ENCODE measurements at places on chromosomes 2 and 18.

- no peak for DNase-seq
Measured at GRCh38 chr2:84700006-84700405, 180.9 kb downstream of the TRABD2A start.

DNA sequence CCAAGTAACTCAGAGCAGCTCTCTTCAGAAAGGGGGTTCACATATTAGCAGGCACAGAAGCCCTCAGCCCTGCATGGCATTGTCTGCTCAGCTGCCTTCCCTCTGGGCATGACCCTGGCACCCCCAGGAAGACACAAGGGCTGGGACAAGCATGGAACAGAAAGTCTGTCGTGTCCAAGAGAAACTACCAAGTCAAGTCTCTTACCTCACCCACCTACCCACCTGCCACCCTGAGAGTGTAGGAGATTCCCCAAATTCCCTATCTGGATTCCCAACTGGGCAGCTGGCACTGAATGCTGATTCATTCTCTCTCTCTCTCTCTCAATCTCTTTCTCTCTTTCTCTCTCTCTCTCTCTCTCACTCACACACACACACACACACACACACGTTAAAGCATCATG, 21.6 kb downstream of the SMAD7 start:
- DNase-seq: no peak

DNA sequence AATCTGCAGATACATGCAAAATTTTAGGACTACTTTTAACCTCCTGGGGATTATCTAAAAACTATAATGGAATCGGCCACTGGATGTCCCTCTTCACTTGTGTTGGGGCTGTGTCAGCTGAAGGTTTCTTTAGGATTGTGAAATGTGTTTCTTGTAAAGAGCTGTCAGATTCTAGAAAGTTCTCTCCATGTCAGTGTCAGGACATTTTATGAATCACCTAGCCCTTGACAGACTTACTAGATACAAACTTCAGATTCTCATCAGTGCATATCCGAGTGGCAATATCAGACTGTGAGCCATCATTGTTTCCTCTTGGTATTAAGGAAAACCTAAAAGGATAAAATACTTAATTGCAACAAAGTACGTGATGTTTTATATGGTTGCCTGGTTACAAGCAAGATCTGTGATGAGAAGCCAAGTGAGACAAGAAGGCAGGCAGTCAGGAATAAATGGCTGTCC, 107.3 kb downstream of the CPS1 start:
- no peak for DNase-seq

- no peak for DNase-seq
Measured at GRCh38 chr2:24105816-24106215, 17.3 kb downstream of the PFN4 start.

DNA sequence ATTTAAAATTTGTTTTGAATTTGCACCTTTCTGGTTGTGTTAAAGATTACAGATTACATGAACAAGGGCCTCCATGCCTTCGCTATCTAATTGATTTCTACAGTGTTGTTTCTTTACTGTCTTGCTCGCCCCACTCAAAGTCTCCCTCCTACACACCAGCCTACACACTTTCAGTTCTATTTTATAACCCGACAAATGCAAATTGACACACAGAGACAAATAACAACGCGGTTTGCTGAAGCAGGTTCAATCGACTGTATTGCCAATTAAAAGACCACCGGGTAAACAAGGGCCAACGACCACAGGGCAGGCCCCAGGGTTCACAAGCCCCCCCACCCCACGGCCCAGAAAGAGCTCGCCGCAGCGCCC, 869 bp downstream of the STARD7 start:
- peak; percentile 48 for DNase-seq

DNA sequence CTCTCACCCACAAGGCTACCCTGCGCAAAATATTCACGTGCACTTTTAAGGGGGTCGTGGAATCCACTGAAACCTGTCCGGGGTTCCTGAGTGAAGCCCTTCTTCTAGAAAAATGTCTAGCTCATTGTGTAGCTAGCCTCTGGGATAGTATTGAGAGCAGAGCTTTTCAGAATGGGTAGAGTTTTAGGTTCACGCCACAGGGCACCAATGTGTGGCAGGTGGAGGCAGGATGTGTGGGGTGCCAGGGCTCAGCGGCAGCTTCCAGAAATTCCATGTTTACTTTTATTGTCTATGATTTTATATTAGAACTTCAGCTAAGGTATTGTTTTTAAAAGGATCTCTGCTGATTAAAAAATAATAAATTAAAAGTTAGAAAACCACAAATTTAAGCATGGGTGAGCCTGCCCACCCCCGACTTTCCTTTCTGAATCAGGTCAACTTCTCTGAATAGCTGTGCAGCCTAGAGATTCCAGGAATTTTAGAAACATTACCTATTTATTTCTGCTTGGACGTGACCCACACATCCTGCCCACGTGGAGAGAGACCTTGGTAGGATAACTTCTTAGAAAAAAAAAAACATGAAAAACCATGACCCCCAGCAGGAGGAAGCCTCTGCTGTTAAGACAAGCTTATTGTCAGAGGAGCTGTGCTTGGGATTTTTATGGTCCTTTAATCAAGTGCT, 163.7 kb downstream of the CTIF start:
- DNase-seq: no peak

- no peak for DNase-seq
Measured at GRCh38 chr18:44828080-44828479, 147.4 kb downstream of the SETBP1 start.

- no peak for DNase-seq
Measured at GRCh38 chr2:94871226-94872087, at the start of gene TEKT4. Gene TEKT4, plus strand, starts transcription at chr2:94871430. Its CDS starts 150 bp downstream, at chr2:94871580.

DNA sequence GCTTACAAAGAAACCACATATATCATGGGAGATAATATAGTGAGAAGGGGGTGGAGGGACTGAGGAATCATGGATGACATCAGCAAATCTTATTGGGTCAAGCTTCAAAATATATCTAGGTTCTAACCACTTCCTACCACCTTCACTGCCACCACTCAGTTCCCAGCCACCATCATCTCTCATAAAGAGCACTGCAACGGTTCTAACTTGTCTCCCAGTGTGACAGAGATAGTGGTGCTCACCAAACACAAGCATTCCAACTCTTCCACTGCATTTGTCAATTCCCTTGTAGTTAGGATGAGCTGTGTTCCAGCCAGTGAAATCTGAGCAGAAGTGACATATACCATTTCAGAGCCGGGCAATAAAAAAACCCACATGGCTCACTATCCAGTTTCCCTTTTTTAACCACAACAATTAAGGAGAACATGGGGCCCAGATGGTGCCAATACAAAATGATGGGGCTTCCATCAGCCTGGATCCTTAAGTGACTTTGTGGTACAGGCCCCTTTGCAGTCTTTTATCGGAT, 318.1 kb downstream of the NBAS start:
- DNase-seq: no peak

- DNase-seq: no peak
Measured at GRCh38 chr18:10063489-10063888, 149.7 kb downstream of the VAPA start.

GRCh38 chr2:150620855-150621254, 133.4 kb upstream of the RND3 start:
- DNase-seq: no peak

DNA sequence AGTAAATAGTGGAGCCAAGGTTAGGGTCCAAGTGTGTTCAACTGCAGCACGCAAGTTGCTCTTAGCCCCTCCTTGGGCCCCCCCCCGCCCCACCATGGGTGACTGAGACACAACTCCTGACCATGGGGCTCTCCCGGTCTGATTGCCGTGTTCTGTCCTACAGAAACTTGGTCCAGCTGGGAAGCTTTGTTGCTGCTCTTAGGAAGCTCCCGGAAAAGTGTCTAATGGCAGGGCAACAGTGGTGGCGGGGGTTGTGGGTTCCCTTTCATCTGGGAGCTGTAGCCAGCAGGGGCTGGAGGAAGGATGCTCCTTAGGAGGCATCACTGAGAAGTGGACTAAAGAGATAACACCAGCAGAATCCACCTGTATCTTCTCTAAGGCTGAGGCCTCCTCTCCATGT, 111.1 kb downstream of the CYP26B1 start:
- DNase-seq: no peak

DNA sequence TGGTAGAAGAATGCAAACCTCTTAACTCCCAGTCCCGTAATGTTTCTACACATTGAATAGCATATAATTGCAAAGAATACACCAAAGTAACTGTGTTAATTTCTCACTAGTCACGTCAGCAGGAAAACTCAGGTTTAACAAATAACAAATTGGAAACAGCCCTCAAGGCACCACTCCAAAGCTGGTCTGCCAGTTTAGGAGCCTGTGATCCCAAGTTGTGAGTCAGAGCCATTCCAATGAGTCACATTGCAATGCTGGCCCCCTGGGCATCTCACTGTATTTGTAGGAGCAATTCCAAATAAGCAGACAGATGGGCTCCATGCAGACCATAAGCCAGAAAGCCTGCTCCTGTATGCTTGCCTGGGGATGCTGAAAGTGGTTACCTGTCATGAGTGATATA, 143.2 kb upstream of the SETBP1 start:
- no peak for DNase-seq

GRCh38 chr2:238754259-238754658, 93.6 kb upstream of the TWIST2 start:
- DNase-seq: no peak

DNA sequence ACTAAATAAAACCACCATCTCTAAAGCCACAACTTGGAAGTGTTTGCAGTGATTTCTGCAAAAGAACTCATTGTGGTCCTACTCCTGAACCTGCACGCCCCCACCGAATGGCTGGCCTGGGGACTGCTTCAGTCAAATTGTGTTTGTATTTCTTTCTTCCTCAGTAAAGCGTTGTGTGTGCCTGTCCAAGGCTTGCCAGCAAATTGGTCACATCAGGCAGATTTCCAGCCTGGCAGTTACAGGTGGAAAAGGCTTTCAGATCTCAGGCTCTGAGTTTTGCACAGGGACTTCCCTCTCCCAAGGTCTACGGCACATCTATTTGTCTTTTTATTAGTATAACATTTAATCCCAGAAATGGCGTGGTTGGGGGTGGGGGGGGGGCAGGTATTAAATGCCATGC, 54.0 kb upstream of the NOSTRIN start:
- DNase-seq: no peak

DNA sequence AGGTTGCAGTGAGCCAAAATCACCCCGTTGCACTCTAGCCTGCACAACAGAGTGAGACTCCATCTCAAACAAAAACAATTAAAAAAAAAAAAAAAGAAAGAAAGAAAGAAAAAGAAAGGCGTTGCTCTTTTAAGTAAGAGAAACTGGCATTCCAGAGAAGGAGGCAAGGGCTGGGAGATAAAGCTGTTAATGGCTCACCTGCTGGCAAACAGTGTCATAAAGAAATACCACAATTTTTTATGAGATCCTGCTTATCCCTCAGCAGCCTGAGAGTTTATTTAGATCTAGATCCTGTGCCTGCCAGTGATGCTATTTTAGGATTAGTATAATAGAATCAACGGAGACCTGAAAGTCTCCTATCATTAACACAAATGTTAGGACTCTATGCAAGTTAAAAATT, 16.3 kb downstream of the SLC19A3 start:
- DNase-seq: no peak

GRCh38 chr2:26011609-26011989, 22.3 kb upstream of the RAB10 start:
- DNase-seq: no peak

- no peak for DNase-seq
Measured at GRCh38 chr18:28584731-28585130, 407.8 kb upstream of the CDH2 start.

GRCh38 chr2:26792720-26793119, 6.9 kb downstream of the CENPA start:
- DNase-seq: no peak

GRCh38 chr2:128736046-128736688, 417.5 kb upstream of the HS6ST1 start:
- DNase-seq: no peak

DNA sequence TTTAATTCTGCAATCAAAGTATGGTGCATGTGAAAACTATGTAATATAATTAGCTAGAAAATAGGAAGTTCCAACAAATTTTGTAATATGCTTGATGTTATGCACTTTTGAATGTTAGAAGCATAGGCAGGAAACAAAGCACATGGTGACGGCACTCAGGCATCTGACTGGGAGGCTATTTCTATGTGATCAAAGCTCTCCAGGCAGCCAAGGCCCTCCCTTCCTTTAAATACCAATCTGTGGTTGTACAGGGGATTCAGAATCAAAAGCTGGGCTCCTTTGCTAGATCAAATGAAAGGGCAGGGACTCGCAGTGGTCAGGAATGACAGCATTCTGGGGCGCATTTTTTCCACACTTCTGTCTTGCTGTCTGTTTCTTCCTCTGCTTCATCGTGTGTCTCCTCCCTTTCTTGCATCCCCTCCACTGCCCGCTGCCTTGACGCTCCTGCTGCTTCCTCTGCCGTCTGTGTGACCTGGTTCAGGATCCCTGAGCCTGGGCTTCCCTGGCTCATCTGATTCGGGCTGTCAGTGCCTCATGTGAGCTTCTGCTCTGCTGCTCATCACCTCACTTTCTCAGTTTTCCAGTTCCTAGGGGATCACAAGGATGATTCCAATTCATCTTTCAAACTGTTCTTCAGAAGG, 30.9 kb downstream of the TMEM182 start:
- DNase-seq: no peak

DNA sequence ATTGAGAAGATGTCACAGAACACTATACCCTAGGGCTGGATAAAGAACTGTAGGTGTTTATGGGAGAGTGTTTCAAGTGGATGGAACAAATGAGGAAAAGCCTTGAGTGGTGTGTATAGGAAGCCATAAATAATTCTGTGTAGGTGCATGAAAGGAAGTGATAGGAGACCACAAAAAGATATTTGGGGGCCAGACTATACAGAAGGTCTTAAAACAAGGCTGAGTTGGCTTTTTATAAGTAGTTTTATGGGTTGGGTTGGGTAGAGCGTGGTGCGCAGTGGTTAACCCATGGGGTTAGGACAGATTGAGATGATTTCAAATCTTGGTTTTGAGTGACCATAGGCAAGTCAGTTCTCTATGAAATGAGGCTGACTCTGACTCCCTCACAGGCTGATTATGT, 110.5 kb downstream of the PKP4 start:
- DNase-seq: no peak

- peak; percentile 56 for DNase-seq
Measured at GRCh38 chr2:196242131-196242620, 70.8 kb upstream of the STK17B start.

- no peak for DNase-seq
Measured at GRCh38 chr18:51398104-51398503, 200.6 kb upstream of the MEX3C start.

GRCh38 chr2:127037476-127037875, 69.5 kb downstream of the BIN1 start:
- DNase-seq: no peak
